ENCODE measurements at places on chromosomes 7 and 10. TPM values are rescaled to one million over a fixed set of nuclear protein-coding genes. Genes with fewer than 3 reads are reported as not detected.

The CPA5 gene
- not detected for total RNA-seq

The CHST3 gene
- 25.6 TPM for total RNA-seq

The NCF1 gene
- 5.0 TPM for total RNA-seq

The GPRIN2 gene
- not detected for total RNA-seq

The CACNB2 gene
- total RNA-seq, result 8.9 TPM
